Amniotic stem cell (primary cell): ENCODE measurements at places on chromosomes 4 and X.

DNA sequence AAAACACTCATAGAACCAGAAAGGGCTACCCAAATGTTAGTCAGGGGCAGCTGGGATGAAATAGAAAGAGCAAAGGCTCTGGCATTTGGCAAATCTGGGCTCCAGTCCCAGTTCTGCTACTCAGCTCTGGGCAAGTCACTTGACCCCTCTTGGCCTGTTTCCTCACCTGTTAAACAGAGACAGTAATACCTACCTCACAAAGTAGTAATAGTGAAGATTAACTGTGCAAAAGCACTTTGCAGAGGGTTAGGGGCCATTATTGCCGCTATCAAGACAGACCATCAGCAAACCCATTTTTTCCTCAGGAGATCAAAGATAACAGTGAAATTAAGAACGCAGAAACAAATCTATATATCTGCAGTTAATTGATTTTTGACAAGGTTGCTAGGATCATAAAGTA lies 20.6 kb downstream of the ZBTB33 start:
- DNase-seq, result no peak

DNA sequence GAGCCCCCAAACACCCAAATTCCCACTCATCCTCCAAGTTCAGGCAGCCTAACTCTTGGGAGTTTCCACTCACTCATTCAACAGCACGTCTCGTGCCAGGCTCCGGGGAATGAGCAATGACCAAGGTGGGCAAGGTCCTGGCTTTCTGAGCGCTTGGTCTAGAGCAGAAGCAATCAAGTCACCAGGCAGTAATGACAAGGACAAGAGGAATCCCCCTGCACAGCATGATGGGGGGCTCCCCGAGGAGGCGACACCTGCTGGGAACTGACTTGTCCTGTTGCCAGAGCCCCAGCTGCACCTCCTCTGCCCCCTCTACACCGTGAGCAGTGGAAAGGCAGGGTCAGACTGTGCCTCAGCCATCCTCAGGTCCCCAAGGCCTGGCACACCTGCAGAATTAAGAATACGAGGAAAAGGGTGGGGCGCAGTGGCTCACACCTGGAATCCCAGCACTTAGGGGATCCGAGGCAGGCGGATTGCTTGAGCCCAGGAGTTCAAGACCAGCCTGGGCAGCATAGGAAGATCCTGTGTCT lies 25.7 kb upstream of the MRFAP1 start:
- no peak for DNase-seq

- DNase-seq, result no peak
Observed at GRCh38 chrX:32455704-32456103, 755.6 kb downstream of the DMD start.

DNA sequence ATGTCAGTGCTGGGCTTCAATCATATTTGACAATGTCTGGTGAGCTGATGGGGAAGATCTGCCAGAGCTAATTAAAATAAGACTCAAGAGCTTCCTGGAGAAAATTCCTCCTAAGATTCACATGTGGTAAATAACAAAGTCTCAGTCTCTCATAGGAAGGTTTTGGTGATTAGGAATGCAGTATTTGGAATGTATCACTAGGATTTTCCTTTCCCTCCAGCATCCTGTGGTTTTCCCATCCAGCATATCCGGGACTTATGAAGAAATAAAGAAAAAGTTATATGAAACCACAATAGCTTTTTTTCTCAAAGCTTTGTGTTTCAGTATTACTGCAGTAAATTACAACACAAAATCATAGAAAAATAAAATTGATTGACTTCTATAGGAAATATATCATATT lies 1597.1 kb downstream of the ADGRL3 start:
- no peak for DNase-seq

DNA sequence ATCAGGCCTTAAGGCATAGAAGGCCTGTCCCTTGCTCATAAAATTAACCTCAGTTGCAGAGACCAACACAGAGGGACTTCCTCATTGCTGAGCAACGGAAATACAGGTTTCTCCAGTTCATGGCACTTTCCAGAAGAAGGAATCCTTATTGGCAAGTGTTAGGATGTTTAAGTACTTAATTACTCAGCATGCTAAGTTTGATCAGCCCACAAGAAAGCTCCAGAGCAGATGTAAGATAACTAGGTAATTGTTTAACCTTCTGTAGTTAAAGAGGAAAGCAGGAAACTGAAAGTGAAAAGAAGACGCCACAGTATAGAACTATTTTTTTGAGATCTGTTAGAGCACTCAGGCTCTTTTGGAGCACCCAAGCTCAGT lies 33.5 kb downstream of the SMS start:
- DNase-seq, result no peak

DNA sequence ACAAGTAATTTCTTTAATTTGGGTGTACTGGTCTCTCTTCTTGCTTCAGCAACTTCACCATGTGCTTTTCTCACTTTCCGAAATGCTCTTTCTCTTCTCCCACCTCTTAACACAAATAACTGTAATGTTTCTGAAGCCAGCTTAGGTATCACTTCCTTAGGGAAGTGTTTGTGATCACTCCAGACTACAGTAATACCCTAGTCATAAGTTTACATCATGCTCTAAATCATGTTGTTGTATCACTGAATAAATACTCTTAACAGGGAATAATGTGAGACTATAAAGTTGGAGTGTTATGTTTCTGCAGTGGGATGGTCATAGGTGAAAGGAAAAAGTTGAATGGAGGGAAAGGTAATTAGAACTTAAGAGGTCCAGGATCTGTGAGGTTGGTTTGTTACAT lies 712.3 kb downstream of the C4orf33 start:
- no peak for DNase-seq

- no peak for DNase-seq
Observed at GRCh38 chr4:128831531-128832242, 22.2 kb downstream of the JADE1 start.

GRCh38 chr4:114601304-114602052 lies 2.9 kb downstream of the UGT8 start:
- DNase-seq, result no peak

DNA sequence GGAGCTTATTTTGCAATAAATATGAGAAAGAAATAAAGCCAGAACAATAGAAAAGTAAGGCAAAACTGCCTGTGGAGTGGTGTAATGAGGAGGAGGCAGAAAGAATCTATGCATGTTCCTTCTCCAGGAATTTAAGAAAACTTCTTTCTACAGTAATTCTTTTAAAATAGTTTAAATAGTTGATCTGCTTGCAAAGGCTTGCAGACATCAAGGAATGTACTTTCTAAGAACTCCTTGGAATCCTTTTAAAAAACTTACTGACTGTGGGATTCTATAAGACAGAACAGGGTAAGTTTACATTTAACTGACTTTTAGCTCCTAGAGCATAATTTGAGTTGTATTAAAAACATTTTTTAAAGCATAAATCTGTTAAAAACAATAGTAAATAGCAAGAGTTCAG lies 63.2 kb upstream of the ALB start:
- DNase-seq, result no peak

DNA sequence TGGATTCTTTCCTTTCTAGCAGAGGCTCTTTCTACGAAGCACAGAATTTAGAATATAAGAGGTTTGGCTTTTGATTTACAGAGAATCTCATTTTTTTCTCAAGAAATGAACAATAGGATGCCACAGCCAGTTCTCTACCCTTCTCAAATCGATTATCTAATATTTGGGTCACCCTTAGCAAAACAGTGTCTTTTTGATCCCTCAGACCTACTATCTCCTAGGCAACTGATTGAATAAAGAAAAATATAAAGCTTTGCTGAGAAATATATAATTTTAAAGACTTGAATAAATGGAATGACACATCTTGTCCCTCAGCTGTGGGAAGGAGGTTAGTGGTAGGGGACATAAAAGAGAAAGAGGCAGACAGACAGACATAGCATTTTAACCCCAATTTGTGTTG lies 153.3 kb downstream of the SH3KBP1 start:
- DNase-seq, result no peak

GRCh38 chr4:62627141-62627540 lies 1427.0 kb downstream of the ADGRL3 start:
- DNase-seq, result no peak

DNA sequence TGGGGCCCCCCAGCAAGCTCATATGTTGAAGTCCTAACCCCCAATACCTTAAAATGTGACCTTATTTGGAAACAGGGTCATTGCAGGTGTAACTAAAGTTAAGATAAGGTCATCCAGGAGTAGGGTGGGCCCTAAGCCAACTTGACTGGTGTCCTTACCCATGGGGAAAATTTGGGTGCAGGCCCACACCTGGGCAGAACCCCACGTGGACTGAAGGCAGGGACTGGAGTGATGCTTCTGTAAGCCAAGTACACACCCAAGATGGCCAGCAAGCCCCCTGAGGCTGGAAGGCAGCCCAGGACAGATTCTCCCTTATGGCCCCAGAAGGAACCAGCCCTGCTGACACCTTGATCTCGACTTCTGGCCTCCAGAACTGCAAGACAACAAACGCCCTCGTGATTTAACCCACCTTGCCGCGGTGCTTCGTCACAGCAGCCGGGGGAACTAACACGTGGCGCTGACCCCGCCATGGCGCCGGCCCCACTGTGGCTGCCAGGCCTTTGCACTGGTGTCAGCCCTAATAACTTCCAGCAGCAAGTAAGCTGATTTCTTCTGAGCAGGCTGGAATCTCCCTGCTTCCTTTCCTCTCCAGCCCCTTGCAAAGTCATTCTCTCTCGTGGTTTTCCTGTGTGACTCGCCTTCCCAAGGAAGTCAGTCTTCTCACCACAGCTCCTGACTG lies 23.2 kb upstream of the MXD4 start:
- DNase-seq, result no peak

- no peak for DNase-seq
Observed at GRCh38 chr4:78149751-78150542, 92.8 kb downstream of the FRAS1 start.

GRCh38 chr4:91958596-91958995 lies 345.2 kb upstream of the GRID2 start:
- DNase-seq, result peak; percentile 21

DNA sequence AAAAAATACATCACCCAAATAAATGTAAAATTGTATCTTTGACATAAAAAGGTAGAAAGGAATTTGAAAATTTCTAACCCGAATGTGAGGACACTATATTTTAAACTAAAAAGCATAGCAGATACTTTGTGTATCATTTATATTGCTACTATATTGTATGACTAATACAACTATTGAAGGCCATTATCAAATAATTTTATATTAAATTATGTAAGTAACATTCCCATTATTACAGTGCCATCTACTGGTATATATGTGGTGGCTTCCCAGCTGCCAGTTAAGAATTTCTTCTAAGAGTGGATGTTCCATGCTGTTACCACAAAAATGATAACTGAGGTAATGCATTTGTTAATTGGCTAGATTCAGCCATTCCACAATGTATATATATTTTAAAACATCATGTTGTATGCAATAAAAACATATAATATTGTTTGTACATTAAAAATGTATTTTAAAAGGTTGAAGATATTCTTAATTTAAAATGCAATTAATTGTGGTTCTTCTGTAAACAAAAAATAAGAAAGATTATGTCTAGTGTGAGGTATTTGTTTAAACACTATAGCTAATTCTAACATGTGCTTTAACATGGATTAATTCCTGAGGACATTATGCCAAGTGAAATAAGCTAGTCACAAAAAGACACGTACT lies 65.3 kb downstream of the EGF start:
- DNase-seq, result peak; percentile 32

- DNase-seq, result no peak
Observed at GRCh38 chr4:56656346-56656643, 24.8 kb downstream of the HOPX start.

GRCh38 chrX:54397113-54397512 lies 39.3 kb upstream of the WNK3 start:
- DNase-seq, result no peak

GRCh38 chr4:86972997-86973396 lies 38.2 kb downstream of the AFF1 start:
- DNase-seq, result no peak

GRCh38 chr4:32798471-32799159 lies 2078.4 kb downstream of the PCDH7 start:
- DNase-seq, result no peak

DNA sequence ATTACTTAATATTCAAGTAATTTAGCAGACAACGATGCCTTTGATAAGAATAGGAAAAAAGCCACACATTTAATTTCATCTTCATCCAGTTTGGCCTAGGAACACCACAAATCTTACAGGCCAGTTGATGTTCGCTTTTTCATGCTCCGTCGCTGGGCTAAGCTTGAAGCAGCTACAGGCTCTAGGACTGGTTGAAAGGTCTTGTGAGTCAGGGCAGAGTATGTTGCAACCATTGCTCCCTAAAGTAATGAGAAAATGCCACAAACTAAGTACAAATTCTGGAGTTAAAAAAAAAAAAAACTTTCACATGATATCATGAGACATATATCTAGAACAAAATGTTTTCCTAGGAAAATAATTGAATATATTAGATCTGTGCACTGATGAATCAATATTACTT lies 123.8 kb downstream of the RPS6KA6 start:
- DNase-seq, result no peak

DNA sequence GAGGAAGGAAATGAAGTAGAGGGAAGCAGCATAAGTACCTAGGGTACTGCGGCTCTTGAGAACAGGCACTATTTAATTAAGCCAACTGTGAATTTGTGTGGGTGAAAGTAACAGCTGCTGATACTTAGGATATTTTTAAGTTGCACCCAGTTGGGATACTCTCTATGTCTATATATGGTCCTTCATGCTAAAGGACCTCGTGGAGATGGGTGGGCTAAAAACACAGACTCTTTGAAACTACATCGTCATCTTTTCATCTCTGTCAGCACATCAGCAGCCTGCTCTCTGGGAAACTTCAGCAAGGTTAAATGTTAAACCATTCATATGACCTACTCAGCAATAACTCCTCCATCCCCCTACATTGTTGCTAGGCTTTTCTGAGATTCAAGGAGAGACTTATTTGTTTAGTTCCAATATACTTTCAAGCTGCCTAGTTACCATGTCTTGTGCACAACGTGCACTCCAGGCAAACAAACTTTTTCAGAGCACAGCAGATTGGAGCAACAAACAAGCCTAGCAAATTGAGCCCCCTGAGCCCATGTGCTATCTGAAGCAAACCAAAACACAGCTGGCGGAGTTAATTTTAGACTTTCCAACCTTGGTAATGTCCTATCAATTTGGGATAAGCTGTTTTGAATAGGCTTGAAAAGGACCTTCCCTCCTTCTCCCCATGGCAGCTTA lies 6.2 kb upstream of the MOB1B start:
- DNase-seq, result no peak

- DNase-seq, result no peak
Observed at GRCh38 chr4:121597346-121597934, 99.3 kb downstream of the ANXA5 start.

- no peak for DNase-seq
Observed at GRCh38 chrX:147848543-147849443, 62.9 kb upstream of the FMR1 start.

GRCh38 chrX:20664774-20665173 lies 398.1 kb upstream of the RPS6KA3 start:
- DNase-seq, result no peak

GRCh38 chr4:42954963-42955669 lies 62.6 kb downstream of the GRXCR1 start:
- DNase-seq, result no peak

GRCh38 chr4:114752391-114753165 lies 154.0 kb downstream of the UGT8 start:
- no peak for DNase-seq

- DNase-seq, result no peak
Observed at GRCh38 chr4:1338752-1339414, 8.1 kb upstream of the UVSSA start.

- DNase-seq, result no peak
Observed at GRCh38 chrX:44775726-44776125, 68.1 kb upstream of the DUSP21 start.

GRCh38 chrX:25754399-25754798 lies 383.7 kb upstream of the MAGEB18 start:
- DNase-seq, result no peak

- DNase-seq, result no peak
Observed at GRCh38 chr4:81538716-81539427, 67.2 kb upstream of the RASGEF1B start.
